Activated naive CD4-positive, alpha-beta T cell treated with Interleukin-2 at 50 U/mL for 16 hours (primary cell): ENCODE measurements at places on chromosomes 2 and 18.

DNA sequence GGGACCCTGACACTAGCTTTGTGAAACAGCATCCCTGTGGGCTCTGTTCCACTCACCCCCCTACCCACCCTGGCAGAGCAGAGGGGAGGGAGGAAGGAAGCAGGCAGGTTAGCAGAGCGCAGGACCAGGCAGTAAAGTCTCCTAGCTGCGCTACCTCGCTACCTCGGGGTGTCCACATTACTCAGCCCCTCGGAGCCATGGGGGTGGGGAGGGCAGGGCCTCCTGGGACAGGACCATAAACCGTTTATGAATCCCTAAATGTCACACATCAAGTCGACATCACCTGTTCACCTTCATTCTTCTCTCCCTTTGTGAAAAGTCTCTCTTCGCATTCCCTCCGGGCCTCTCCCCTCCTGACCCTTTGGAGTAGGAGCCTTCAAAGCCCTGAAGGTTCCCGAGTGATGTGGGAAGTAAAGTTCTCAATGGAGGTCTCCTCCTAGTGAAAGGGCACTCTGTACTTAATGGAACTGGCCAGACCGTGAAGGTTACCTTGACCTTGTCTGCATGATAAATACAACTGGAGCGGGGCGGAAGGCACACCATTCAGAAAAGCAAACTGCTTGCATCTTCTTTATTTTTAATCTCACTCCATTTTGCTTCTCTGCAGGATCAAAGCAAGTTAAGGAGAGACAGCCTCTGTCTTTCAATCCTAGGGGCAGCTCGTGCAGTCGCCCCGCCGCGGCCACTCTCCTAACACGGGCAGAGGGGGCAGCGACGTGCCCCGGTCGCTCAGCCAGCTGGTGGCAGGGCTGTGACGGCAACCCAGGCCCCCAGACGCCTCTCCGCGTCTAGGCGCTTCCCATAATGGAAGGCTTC is 23.7 kb upstream of the SMAD7 start:
- no peak for DNase-seq

GRCh38 chr2:11094021-11094810 is 61.1 kb upstream of the SLC66A3 start:
- DNase-seq = no peak

DNA sequence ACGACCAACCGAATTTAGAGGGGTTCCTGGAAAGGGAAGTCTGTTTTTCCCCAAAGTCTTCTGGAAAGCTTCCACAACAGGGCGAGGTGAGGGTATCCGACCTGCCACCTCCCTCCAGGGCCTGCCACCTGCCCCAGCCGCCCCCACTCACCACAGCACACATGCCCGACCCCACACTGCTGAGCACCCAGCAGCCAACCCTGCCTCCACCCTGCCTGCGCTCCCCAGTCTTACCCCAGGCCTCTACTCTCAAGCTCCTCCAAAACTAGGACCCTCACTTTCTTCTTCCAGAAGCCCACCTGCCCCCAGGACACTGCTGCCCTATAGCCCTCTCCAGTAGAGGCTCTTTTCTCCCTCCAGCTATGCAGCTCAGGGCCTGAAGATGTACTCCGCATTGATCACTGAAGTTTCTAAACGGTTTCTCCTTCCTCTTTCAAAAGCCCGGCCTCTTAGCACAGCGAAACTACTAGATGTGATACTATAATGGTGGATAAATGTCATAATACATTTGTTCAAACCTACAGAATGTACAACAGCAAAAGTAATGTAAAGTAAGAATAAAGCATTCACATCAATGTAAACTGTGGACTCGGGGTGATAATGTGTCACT is 128.8 kb upstream of the SLC1A4 start:
- DNase-seq = no peak

GRCh38 chr2:42939411-42940206 is 147.2 kb upstream of the HAAO start:
- no peak for DNase-seq

DNA sequence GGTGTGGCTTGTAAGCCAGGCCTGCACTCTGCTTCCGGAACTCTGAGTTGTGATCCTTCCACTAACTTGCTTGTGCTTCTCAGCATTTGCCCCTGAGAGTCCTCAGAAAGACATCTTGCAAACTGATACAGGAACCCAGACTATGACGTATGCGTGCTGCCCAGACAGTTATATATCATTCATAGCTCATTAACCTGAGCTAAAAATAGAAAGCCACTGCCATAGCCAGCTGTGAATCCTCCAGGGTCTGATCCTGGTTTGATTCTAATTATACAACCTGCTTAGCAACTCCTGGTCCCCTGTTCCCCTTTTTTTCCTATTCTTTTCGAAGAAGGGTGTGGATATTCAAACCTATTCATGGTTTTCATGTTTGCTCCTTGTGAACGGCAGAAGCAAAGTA is 63.7 kb downstream of the MARCHF4 start:
- DNase-seq = no peak
